Stimulated activated CD8-positive, alpha-beta memory T cell treated with anti-CD3 and anti-CD28 coated beads, Interleukin-15, amount 100 ng/mL, for 1 hour (primary cell): ENCODE measurements at places on chromosomes 7 and 10.

DNA sequence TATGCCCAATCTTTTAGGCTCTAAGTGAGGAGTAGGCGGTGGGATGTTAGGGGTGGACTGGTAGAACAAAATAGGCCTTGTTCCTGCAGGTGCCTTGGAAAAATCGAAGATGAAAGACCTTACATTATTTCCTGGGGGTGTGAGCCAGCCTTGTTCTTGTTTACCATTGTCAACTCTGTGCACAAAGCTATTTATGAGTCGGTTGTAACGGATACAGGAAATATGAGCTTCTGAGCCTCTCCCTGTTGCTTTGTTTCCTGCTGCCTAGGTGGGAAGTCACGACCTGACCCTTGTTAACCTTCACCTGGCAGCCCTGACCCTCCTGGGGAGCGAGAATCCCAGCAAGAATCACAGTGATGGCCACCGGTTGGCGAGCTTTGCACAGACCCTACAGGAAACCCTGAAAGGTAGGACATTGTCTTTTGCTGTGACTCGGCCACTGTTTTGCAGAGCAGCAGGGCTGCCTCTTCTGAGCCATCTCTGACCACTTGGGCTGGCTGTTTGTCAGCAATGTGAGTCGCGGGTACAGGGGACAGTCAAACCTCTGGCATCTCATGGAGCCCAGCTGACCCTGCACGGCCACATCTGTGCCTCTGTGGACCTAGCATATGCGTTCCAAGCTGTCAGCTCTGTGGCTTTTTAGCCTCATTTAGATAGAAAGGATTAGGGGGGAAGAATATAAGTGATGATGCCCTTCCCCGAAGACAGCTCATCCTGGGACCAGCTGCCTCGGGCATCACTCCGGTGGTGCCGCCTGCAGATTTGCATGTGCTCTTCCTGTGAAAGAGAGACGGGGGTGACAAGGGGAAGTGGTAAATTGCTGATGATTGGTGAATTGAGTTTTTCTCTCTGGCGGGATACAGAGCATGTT is 102.1 kb upstream of the ANLN start:
- no peak for DNase-seq

GRCh38 chr7:104328970-104329825 is 795 bp downstream of the LHFPL3 start:
- no peak for DNase-seq

GRCh38 chr7:44240376-44240775 is 39.6 kb downstream of the YKT6 start:
- DNase-seq = no peak

GRCh38 chr7:7209412-7210050 is 27.2 kb downstream of the C1GALT1 start:
- no peak for DNase-seq

DNA sequence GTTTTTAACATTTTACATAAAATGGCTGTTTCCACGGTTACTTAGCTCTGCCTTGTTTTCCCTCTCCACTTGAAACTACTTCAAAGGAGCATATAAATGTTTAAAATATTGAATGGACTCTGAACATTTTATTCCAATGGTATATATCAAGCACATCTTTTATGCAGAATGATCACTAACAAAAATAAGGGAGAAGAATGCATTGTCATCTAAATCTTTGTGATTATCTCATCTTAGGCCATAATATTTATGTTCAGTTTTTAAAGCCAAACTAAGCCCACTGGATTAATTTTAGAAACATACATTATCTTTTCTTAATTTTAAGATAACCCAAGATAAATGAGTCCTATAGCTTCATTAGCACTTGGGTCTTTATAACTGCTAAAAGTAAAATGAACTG is 13.4 kb upstream of the EBLN1 start:
- DNase-seq = no peak
